Subcutaneous preadipocyte (primary cell): ENCODE measurements at places on chromosomes 3 and 15. TPM values are rescaled to one million over a fixed set of nuclear protein-coding genes. Genes with fewer than 3 reads are reported as not detected.

PCLAF gene
- 44.6 and 60.3 TPM in 2 replicates for total RNA-seq

AADAC gene
- total RNA-seq = under 0.01 TPM in 1 of 2 replicates, not detected in the other

GABRA5 gene
- total RNA-seq = not detected in 2 replicates

GP9 gene
- total RNA-seq = not detected in 2 replicates

ANO10 gene
- total RNA-seq = 23.1 and 25.6 TPM in 2 replicates

MKRN3 gene
- total RNA-seq = 2.3 TPM in 1 of 2 replicates, not detected in the other

TM4SF18 gene
- total RNA-seq = 0.37 and 0.39 TPM in 2 replicates

PPP1R14D gene
- not detected in 2 replicates for total RNA-seq
